ENCODE measurements at places on chromosomes 16 and 17.

DNA sequence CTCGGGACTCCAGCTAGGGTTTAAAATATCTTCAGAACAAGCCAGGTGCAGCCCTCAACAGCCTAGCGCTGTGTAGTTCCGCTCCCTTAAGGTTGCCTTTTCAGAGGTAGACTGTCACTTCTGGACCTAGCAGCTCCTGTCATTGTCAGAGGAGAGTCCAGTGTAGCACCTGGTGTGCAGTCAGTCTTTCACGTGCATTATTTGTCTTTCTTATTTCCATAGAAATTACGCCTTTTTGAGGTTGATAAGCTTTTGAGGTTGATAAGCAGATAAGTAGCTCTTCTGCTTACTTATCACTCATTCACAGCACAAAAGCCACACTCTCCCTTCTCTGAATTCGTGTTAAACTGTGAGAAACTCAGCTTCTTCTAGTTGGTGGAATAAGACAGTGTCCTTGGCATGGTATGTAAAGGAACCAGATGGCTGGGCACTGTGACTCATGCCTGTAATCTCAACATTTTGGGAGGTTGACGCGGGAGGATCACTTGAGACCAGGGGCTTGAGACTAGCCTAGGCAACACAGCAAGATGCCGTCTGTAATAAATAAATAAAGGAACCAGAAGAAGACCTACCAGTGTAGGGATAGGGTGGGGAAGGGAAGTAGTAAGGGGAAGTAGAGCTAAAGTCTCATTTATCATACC lies 10.2 kb downstream of the EEF2K start:
- DNase-seq: no peak

DNA sequence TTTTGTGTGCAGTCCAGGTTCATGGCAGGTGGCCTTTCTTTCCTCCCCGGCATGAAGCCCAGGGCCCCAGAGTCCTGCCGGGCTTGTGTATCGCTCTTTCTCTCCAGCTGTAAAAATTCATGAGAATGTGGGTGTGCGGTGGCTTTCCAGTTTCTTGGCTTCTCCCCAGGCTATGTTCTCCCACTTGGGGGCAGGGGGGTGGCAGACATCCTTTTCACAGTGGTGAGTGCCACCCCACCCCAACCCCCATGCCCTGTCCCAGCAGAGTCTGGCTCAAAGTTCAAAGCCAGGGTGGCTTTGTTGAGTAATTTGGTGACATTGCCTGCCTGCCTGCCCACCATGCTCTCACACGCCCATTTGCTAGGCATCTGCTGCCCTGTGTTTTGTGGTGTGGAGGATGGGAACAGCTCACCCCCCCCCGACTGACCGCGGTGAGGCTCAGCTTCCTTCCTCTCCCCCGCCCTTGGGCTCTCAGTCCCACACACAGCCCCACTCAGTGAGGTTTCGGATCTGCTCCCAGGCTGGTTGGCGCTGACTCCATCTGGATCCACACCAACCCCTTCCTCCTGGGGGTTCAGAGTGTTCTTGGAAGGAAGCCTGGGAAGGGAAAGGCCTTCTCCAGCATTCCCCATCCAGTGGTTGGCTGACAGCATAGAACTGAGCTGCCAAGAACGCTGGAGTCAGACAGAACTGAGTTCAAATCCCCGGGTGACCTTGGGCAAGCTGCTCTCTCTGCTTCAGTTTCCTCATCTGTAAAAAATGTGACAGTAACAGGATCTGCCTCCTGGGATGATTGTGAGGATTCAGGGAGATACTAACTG lies 36.0 kb downstream of the CHD9 start:
- DNase-seq: peak; percentile 95

GRCh38 chr16:637081-638018 lies 1.2 kb upstream of the METTL26 start:
- DNase-seq: no peak

DNA sequence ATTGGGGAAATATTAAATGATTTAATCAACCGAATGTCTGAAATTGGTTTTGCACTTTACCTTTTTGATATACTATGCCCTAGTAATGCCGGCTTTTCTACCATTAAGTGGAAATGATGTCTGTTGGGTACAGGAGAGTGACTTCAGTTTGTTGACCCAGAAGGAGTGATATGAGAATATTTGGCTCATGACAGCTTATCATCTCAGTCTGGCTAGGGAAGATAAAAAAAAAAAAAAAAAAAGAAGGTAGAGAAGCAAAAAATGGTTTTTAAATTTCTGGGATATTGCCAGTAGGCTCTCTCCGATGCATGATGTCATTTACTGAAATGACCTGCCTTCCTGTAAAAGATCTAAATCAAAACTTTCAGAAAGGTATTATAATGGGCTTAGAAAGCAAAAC lies 69.0 kb downstream of the CNTNAP4 start:
- no peak for DNase-seq

GRCh38 chr17:57415751-57416207 lies 159.5 kb downstream of the MSI2 start:
- DNase-seq: no peak

- no peak for DNase-seq
Measured at GRCh38 chr16:19307587-19308241, 22.2 kb downstream of the CLEC19A start.

DNA sequence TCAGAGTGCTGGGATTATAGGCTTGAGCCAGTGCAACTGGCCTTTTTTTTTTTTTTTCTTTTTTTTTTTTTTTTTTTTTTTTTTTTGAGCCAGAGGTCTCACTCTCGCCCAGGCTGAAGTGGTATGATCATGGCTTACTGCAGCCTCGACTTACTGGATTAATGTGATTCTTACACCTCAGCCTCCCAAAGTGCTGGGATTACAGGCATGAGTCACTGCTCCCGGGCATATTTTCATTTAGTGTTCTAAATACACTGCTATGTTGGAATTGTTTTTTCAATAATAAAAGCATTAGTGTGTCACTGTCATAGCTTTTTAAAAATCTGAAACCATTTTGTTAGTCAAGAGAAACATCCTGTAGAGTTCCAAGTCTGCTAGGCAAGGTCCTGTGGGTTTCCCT lies 40.3 kb downstream of the NDE1 start:
- no peak for DNase-seq

GRCh38 chr17:43840814-43841213 lies 6.2 kb upstream of the CD300LG start:
- peak; percentile 15 for DNase-seq

DNA sequence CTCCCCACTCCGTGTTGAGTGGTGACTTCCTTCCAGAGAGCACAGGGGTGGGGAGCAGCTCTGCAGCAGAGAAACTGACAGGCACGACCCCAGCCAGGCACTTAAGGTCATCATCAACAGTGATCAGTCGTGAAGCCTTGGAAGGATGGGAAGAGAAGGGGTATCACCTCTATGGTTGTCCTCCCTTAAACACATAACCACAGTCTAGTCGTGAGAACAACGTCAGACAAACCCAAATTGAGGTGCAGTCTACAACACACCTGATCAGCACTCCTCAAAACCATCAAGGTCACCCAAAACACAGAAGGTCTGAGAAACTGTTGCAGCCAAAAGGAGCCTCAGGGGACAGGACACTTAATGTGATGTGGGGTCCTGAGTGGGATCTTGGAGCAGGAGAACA lies 68.3 kb downstream of the MPRIP start:
- no peak for DNase-seq

DNA sequence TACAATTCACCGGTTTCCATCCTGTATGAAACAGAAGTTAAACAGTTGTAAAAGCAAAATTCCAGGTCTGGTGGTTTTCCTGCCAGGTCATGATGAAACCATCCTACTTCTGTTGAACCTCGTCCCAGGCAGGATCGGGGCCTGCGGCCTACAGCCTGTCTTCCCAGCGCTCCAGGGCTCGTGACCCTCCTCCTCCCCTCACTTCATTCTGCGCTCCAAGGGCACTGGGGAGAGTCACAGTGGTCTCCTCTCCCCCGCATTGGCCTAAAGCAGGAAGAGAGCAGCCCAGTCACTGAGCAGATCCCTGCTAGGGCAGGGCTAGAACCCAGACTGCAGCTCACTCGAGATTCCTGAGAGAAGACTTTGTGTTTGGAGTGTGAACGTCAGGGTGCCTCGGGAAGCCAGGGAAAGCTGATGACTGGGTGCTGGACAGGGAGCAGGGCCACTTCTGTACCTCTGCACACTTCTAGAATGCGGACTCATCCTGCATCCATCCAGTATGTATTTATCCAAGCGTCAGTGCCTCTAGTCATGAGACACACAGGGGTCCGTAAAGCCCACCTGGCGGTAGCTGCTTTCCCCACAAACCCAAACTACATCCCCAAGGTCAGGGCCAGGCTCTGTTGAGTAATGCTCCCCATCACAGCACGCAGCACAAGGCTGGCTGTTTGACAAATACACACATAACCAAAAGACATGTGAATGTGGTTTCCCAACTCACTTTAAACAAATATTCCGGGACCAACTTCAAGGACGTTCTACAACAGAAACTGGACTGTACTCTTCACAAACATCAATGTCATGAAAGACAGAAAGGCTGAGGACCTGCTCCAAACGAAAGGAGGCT lies 1.7 kb upstream of the ITGAE start:
- peak; percentile 91 for DNase-seq

DNA sequence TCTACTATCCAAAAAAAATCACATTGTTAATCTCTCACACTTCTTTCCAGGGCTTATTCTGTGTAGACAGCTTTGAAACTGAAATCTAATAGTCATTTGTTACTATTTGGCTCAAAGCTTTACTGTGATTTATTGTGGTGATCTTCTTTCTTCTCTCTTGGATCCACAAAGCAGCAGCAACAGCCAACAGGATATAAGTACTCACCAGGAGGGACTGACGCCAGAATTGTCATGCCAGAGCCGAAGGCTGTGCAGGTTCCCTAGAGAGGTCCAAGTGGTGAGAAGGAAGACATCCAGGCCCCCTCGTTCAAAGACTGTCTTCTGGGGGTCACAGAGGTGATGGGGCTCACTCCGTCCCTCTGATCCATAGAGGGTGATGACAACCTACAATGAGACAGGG lies 33.3 kb downstream of the PKD1L3 start:
- DNase-seq: no peak

DNA sequence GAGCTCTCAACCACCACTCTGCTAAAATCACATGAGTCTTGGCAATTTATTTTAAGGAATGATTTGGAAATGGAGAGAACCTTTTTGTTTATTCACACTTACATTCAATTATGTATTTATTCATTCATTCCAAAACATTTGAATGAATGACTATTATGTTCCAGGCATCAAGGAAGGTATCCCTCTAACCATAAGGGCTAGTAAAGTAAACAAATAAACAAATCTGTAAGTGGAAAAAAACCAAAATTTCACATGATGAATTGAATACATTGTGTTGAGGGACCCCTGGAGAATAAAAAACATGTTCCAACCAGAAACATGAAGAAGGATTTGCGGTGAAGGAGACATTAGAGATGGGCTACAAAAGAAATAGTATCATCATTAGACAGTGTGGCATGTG lies 677.8 kb downstream of the TOX3 start:
- DNase-seq: no peak

- no peak for DNase-seq
Measured at GRCh38 chr17:49074851-49075540, 57.6 kb upstream of the B4GALNT2 start.

GRCh38 chr16:86428729-86429517 lies 81.4 kb upstream of the FOXF1 start:
- no peak for DNase-seq

GRCh38 chr17:15511142-15511541 lies 43.7 kb upstream of the CDRT4 start:
- DNase-seq: no peak

GRCh38 chr17:20149251-20149650 lies 140.1 kb downstream of the SPECC1 start:
- no peak for DNase-seq

GRCh38 chr17:50183421-50183994 lies 17.7 kb downstream of the SGCA start:
- DNase-seq: no peak

GRCh38 chr16:71628810-71629209 lies 2.8 kb downstream of the MARVELD3 start:
- peak; percentile 44 for DNase-seq

GRCh38 chr16:84228256-84228838 lies 11.5 kb downstream of the KCNG4 start:
- peak; percentile 89 for DNase-seq

GRCh38 chr17:2190014-2190413 lies 113.6 kb downstream of the SMG6 start:
- peak; percentile 74 for DNase-seq

- DNase-seq: no peak
Measured at GRCh38 chr16:1492082-1492922, 858 bp upstream of the TELO2 start.

DNA sequence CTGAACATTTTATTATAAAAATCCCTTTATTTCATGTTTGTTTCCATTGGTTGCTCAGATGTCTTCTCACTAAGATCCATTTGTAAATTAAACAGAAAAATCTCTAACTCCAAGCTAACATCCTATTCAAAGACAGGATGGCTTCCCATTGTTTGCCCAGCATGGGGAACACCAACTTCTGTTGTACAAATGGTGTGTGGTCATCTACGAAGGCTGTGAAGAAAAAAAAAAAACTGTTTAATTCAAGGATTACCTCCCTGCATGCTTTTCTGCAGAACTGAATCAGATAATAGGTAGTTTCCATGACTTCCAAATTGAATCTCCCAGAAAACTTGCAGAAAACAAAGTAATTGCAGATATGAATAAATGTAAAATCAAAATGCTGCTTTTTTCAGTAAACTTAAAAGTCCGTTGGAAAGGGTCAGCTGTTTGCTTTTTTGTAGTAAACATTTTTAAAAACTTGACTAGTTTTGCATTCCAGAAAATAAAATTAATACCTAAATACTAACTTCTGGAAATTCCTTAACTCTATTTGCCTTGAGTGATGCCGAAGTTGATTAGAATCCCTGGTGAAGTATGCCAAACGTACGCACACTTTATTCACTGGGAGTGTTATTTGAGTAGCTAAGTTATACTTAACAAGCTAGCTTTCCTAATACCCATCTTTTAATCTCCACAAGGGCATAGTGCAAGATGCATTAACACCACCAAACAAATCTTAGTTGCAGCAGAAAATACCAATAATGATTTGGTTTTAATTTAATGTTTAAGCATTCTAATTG lies 7.7 kb downstream of the SALL1 start:
- DNase-seq: no peak

DNA sequence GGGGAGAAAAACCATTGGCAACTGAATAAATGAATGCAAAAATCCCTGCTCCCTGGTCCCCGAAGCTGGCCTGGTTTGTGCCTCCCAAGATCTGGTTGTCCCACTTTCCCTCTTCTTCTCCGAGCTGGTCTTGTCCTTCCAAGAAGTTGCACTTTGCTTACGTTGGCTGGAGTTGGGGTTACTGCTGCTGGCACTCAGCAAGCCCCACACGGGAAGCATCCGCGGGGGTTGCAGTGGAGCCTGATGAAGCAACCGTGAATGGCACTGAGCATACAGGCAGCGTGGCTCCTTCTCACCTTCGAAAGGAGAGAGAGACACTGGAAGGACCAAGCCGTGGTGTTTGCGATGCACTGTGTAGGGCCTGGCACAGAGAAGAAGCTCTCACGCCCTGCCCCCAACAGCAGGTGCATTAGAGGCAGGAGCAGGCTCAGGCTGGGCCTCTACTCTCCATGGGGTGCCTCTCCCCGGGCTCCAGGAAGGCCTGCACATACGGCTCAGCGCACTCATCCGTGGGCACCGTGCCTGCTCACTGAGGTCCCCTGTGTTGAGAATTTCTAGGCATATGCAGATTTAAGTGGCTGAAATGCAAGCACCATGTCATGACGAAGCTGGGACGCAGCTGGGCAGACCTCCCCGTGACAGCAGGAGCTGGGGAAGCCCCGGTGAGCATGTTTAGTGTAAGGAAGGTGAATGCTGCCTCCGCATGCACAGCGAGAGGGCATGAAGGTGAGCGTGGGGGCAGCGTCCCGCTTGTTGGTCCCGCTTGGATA lies 12.1 kb downstream of the CA5A start:
- DNase-seq: no peak

- DNase-seq: no peak
Measured at GRCh38 chr16:84947022-84947421, 64.3 kb downstream of the ZDHHC7 start.

- no peak for DNase-seq
Measured at GRCh38 chr17:19299214-19299747, 62.1 kb downstream of the EPN2 start.

Measured in HT1080 (cell line).